Muscle of back (tissue), 13 donors: ENCODE measurements at places on chromosomes 5 and 9.
A peak's percentile ranks its signal among the peaks of the same experiment; 100 is the strongest.

GRCh38 chr5:178271726-178272479 is 39.3 kb upstream of the PHYKPL start:
- no peak for DNase-seq

GRCh38 chr9:137445275-137445807 is 4.2 kb upstream of the ENTPD8 start:
- DNase-seq: peak; percentile 83

GRCh38 chr9:121784731-121785411 is 133.4 kb downstream of the DAB2IP start:
- DNase-seq: no peak

GRCh38 chr5:29720954-29721353 is 1472.5 kb upstream of the CDH6 start:
- no peak for DNase-seq

GRCh38 chr5:157222506-157223230 is 42.0 kb downstream of the ITK start:
- no peak for DNase-seq

DNA sequence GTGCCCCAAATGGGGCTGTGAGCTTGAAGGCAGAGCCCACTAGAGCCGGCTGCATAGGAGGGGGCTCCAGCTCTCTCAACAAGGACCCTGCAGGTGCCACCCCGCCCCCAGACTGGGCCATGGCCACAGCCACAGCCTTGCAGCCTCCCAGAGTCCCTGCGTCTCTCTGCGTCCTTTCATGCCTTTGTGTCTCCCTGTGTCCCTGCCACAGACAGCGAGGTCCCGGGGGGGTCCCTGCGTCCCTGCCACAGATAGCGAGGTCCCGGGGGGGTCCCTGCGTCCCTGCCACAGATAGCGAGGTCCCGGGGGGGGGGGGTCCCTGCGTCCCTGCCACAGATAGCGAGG is 6.3 kb downstream of the NOXA1 start:
- DNase-seq: no peak

DNA sequence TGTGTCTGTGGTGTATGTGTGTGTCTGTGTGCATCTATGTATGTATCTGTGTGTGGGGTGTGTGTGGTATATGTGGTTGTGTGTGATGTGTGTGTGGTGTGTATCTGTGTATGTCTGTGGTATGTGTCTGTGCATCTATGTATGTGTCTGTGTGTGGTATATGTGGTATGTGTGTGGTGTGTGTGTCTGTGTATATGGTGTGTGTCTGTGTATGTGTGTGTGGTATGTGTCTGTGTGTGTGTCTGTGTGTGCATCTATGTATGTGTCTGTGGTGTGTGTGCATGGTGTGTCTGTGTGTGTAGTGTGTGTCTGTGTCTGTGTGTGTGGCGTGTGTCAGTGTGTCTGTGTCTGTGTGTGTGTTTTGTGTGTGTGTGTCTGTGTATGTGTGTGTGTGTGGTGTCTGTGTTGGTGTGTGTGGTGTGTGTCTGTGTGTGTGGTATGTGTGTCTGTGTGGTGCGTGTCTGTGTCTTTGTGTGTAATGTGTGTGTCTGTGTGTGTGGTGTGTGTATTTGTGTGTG is 121.9 kb upstream of the MVB12B start:
- no peak for DNase-seq

GRCh38 chr9:98993570-98993945 is 49.9 kb downstream of the COL15A1 start:
- peak; percentile 41 for DNase-seq

DNA sequence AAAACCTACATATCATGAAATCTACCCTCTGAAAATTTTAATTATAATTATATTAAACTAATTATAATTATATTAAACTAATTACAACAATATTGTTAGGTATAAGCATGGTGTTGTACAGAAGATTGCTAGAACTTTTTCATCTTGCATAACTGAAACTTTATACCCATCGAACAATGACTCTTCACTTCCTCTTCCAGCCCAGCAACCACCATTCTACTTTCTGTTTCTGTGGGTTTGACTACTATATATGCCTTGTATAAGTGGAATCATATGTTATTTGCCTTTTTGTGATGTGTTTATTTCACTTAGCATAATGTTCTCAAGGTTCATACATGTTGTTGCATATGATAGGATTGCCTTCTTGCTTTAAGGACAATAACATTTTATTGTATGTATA is 274.2 kb upstream of the CCNH start:
- DNase-seq: no peak

DNA sequence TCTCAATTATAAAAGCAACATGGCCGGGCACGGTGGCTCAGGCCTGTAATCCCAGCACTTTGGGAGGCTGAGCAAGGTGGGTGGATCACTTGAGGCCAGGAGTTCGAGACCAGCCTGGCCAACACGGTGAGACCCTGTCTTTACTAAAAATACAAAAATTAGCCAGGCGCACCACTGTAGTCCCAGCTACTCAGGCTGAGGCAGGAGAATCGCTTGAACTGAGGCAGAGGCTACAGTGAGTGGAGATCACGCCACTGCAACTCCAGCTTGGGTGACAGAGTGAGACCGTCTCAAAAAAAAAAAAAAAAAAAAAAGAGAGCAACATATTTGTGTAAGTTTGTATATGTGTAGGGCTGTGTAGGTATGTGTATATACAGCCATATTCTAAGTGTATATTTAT is 7.5 kb downstream of the RPS6 start:
- no peak for DNase-seq

- no peak for DNase-seq
These were observed 318.6 kb upstream of the CD180 start for GRCh38 chr5:67515020-67515689.

GRCh38 chr5:179841621-179842020 is 17.0 kb downstream of the MRNIP start:
- no peak for DNase-seq

- DNase-seq: no peak
These were observed 45.5 kb downstream of the SLC6A3 start for GRCh38 chr5:1399737-1400136.

- no peak for DNase-seq
These were observed 356.4 kb downstream of the NR2F1-AS1 start for GRCh38 chr5:93224624-93225023.

DNA sequence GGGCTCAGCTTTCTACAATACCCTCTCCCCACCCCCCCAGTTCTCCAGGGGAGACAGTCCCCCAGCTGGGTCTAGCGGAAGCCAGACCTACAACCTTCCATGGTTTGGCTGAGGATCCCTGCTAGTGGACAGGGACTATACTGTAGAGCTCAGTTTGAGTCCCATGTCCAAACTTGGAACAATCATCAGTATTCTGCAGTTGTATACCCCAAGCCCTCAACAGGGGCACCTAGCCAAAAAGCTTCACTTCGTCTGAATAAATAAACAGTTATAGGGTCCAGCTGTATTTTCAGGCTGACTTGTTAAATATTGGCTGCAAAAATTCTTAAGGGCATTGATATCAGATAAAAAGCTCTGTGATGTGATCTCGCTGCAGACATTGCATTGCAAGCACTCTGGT is 15.4 kb upstream of the C9 start:
- peak; percentile 75 for DNase-seq

DNA sequence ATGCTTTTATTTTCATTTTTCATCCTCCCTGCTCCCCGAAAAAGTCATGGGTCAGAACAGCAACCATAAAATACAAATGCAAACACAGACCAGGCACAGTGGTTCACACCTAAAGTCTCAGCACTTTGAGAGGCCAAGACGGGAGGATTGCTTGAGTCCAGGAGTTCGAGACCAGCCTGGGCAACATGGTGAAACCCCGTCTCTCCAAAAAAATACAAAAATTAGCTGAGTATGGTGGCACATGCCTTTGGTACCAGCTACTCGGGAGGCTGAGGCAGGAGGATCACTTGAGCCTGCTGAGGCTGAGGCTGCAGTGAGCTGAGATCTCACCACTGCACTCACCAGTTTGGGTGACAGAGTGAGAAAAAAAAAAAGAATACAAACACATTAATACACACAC is 60.3 kb downstream of the ARHGEF37 start:
- no peak for DNase-seq

- DNase-seq: no peak
These were observed 44.3 kb downstream of the UBE2QL1 start for GRCh38 chr5:6492934-6493333.

GRCh38 chr9:97964901-97965300 is 18.2 kb upstream of the ANP32B start:
- no peak for DNase-seq

GRCh38 chr5:141707510-141707909 is 25.5 kb upstream of the ARAP3 start:
- no peak for DNase-seq
